ENCODE measurements at places on chromosomes 5 and 9. TPM values are rescaled to one million over a fixed set of nuclear protein-coding genes. Genes with fewer than 3 reads are reported as not detected.
A peak's percentile ranks its signal among the peaks of the same experiment; 100 is the strongest.

- H3K4me1 ChIP-seq: peaks cover 15% of the 10 kb centered on the region
- no peaks in the 10 kb centered on the region for H3K36me3 ChIP-seq
- H3K27me3 ChIP-seq: no peaks in the 10 kb centered on the region
- H3K27ac ChIP-seq: no peak overlapping the region
- no peak for DNase-seq
- no peak overlapping the region for H3K4me3 ChIP-seq
These were observed 46.8 kb upstream of the RNU6ATAC start for GRCh38 chr9:134210908-134211810.

GRCh38 chr5:95969651-95970358 lies 8.2 kb upstream of the ELL2 start:
- peaks cover 21% of the 10 kb centered on the region for H3K4me1 ChIP-seq
- no peaks in the 10 kb centered on the region for H3K27me3 ChIP-seq
- H3K36me3 ChIP-seq: peaks cover 1% of the 10 kb centered on the region
- DNase-seq: no peak
- H3K27ac ChIP-seq: no peak overlapping the region

- H3K4me3 ChIP-seq: no peak overlapping the region
- peaks cover 26% of the 10 kb centered on the region for H3K36me3 ChIP-seq
- no peak overlapping the region for H3K27ac ChIP-seq
- H3K27me3 ChIP-seq: no peaks in the 10 kb centered on the region
These were observed 36.4 kb upstream of the RAPGEF6 start for GRCh38 chr5:131671409-131671808.

- no peak overlapping the region for H3K27ac ChIP-seq
- H3K4me3 ChIP-seq: no peak overlapping the region
- no peaks in the 10 kb centered on the region for H3K27me3 ChIP-seq
- no peak for DNase-seq
- H3K36me3 ChIP-seq: no peaks in the 10 kb centered on the region
These were observed 367.1 kb upstream of the RIOK2 start for GRCh38 chr5:97550164-97550563.

GRCh38 chr9:21110708-21111576 lies 30.7 kb downstream of the IFNW1 start:
- H3K27ac ChIP-seq: no peak overlapping the region
- H3K27me3 ChIP-seq: peaks cover 3% of the 10 kb centered on the region
- peaks cover 9% of the 10 kb centered on the region for H3K4me1 ChIP-seq
- no peaks in the 10 kb centered on the region for H3K36me3 ChIP-seq

DNA sequence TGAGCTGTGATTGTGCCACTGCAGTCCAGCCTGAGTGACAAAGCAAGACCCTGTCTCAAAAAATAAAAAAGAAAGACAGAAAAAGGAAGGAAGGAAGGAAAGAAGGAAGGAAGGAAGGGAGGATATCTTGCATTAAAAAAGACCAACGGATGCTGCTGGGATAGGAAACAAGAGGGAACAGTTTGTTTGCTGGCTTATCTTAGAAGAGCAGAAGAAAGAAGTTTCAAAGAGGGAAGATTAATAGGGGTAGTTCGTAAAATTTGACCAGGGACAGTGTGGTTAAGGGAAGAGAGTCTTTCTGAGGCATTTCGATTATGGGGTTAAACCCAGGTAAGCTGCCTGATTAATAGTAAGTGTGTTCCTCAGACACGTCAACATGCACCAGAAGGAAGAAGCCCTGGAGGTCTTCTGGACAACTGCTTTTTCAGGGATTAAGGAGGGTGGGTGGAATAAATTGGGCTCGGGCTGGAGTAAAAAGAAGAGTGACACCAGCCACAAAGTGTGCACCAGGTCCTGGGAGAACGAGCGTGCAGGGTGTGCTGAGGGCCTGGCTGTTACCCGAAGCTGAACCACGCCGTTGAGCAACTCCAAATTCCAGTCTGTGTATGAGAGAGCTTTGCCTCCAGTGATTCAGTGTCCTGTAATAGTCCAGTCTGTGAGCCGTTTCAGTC lies 24.8 kb downstream of the FYB1 start:
- DNase-seq: no peak
- no peak overlapping the region for H3K4me3 ChIP-seq
- peaks cover 8% of the 10 kb centered on the region for H3K27me3 ChIP-seq
- H3K4me1 ChIP-seq: no peaks in the 10 kb centered on the region

- DNase-seq: peak; percentile 25
- H3K36me3 ChIP-seq: no peaks in the 10 kb centered on the region
These were observed 2.6 kb upstream of the BOD1 start for GRCh38 chr5:173618927-173619519.

DNA sequence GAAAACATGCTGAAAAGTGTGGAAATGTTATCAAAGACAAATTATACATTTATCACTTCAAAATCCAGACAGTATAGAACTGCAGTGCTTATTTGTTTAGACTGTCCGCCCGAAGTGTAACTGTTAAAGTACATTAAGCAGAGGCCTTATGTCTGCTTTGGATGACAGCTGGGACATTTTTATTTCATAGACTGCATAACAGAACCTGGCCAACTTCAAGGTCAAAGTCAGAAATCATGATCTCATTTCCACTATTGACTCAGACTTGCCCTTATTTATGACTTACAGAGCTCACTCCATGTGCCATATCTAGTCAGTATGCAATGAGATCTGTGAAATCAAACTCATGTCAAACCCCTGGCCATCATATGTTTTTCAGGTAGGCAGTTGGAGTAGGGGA lies 87.7 kb downstream of the RAB3C start:
- no peak for DNase-seq
- H3K4me1 ChIP-seq: peaks cover 2% of the 10 kb centered on the region
- no peak overlapping the region for H3K27ac ChIP-seq
- no peaks in the 10 kb centered on the region for H3K36me3 ChIP-seq
- no peaks in the 10 kb centered on the region for H3K27me3 ChIP-seq
- no peak overlapping the region for H3K4me3 ChIP-seq

- H3K4me3 ChIP-seq: no peak overlapping the region
- no peak for DNase-seq
- no peaks in the 10 kb centered on the region for H3K27me3 ChIP-seq
- no peak overlapping the region for H3K27ac ChIP-seq
- peaks cover 18% of the 10 kb centered on the region for H3K36me3 ChIP-seq
These were observed 8.1 kb downstream of the TTC23L start for GRCh38 chr5:34847056-34847455.

- H3K27me3 ChIP-seq: no peaks in the 10 kb centered on the region
- H3K36me3 ChIP-seq: no peaks in the 10 kb centered on the region
- no peaks in the 10 kb centered on the region for H3K4me1 ChIP-seq
- H3K4me3 ChIP-seq: no peak overlapping the region
- H3K27ac ChIP-seq: no peak overlapping the region
These were observed 132.0 kb downstream of the FAM174A start for GRCh38 chr5:100667161-100667630.

- H3K4me3 ChIP-seq: no peak overlapping the region
- H3K4me1 ChIP-seq: peaks cover 2% of the 10 kb centered on the region
- no peaks in the 10 kb centered on the region for H3K27me3 ChIP-seq
- no peak for DNase-seq
- no peak overlapping the region for H3K27ac ChIP-seq
These were observed 47.4 kb downstream of the CSNK1G3 start for GRCh38 chr5:123559434-123559775.

DNA sequence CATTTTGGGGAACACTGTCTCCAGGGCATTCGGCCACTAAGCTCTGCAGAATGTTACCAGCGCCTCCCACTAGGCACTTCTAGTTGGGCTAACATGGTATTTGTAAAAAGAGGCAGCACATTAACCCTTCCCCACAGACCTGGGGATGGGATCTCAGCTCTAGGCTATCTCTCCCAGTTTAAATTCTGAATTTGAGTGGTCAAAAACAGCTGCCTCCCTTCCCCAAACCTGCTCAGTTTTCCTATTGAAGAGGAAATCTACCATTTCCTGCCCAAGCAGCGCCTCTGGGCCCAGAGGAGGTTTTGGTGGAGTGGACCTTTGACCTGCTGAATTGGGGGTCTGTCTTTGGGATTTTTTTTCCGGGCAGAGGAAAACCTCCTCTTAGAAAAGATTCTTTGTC lies 53.2 kb downstream of the ENC1 start:
- H3K4me1 ChIP-seq: peaks cover 50% of the 10 kb centered on the region
- H3K36me3 ChIP-seq: no peaks in the 10 kb centered on the region
- no peak overlapping the region for H3K4me3 ChIP-seq
- H3K27me3 ChIP-seq: no peaks in the 10 kb centered on the region
- DNase-seq: no peak

DNA sequence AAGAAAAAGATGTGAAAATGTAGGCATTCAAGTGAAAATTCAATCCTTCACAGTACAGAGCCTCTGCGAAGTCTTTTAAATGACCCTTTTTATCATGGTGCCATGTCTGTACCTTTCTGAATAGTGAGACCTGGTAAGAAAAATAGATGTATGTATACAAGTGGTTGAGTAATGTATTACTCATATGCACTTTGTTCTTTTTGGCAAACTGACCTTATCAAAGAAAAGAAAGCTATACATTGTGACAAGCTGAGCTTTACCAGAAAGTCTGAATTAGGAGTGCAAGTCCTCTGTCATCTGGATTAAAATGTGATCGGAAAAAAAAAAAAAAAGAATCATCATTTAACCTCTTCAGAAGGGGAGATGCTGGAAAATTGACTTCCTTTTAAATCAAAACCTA lies 356.4 kb upstream of the CCNH start:
- no peaks in the 10 kb centered on the region for H3K4me1 ChIP-seq
- DNase-seq: no peak
- no peak overlapping the region for H3K4me3 ChIP-seq
- H3K27ac ChIP-seq: no peak overlapping the region
- H3K27me3 ChIP-seq: peaks cover 14% of the 10 kb centered on the region
- no peaks in the 10 kb centered on the region for H3K36me3 ChIP-seq

DNA sequence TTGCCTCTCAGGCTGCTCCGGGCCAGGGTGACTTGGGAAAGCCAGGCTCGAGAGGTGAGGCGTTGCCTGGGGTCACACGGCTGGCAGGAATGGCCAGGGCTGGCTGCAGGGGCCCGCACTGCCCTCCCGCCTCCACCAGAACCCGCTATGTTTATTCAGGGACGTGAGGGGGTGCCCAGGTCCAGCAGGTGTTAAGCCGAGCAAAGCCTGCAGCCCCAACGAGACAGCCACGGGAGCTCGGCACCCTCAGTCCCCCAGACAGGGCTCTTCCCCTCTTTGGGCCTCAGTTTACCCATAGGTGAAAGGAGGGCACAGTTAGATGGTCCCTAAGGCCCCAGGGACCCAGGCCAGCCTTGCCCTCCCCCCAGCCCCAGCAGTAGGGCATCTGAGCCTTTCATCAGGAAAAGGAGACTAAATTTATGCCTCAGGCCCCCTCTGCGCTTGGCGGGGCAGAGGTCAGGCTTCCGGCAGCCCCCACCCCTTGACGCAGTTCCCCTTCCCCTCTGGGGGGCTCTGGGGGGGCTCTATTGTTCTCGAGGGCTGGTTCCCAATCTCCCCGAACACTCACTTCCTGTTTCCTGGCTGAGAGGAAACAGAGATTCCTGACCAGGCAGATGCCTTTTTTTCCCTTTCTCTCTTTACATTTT lies 7.1 kb upstream of the EGFL7 start:
- peaks cover 11% of the 10 kb centered on the region for H3K27me3 ChIP-seq
- H3K4me3 ChIP-seq: no peak overlapping the region
- no peaks in the 10 kb centered on the region for H3K36me3 ChIP-seq
- no peak for DNase-seq
- H3K4me1 ChIP-seq: no peaks in the 10 kb centered on the region

DNA sequence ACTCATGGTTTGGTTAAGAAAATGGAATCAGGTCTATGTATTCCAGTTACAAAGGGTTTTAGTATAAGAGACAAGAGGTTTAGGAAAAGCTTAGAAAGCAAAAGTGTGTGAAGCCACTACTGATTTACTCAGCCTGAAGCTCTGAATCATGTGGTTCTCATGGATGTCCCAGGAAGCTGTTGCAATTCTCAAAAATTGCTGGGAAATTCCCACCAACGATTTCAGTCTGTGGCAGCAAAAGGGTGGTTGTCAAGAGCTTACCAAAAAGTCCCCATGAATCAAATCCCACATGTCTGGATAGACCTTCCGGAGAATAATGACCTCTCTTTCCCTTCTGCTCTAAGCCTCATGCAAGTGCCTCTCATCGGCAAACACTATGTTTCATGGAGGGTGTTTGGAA lies 929.9 kb downstream of the TLE4 start:
- no peaks in the 10 kb centered on the region for H3K27me3 ChIP-seq
- H3K27ac ChIP-seq: no peak overlapping the region
- H3K4me1 ChIP-seq: peaks cover 28% of the 10 kb centered on the region
- no peak overlapping the region for H3K4me3 ChIP-seq
- no peaks in the 10 kb centered on the region for H3K36me3 ChIP-seq

DNA sequence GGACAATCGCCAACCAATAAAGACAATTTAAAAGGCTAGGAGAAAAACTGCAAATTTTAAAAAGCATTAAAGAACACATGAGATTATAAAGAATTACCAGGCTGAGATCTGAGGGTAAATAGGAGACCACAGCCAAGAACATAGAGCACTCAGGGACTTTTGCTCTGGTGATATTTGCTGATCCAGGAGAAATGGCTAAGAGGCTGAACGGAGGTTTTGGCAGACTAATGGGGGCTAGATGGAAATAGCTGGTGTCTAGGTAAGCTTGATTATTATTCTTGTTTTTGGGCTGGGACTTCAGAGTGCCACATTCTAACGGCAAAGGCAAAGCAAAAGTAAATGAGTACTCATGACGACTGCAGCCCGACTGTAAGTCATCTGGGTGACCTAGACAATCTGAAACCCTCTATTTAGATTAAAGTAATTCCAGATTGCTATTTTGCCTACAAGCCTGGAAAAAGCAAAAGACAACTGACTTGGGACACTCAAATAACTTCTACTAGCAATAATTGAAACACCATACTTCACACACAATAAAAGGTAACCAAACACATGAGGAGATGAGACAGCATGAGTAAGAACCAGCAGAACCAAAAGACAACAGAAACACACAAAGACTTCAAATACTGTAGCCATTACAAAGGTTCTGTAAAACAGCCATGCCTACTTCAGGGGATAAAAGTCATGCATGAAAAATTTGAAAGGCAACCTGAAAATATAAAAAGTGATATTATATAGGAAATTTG lies 68.8 kb downstream of the JAKMIP2 start:
- DNase-seq: no peak
- H3K4me3 ChIP-seq: no peak overlapping the region
- no peaks in the 10 kb centered on the region for H3K27me3 ChIP-seq
- peaks cover 3% of the 10 kb centered on the region for H3K4me1 ChIP-seq

Gene PTGER4
- total RNA-seq: 5.6 TPM

Gene CORO2A
- total RNA-seq: 6.0 TPM

Gene RLN2
- 4.0 TPM for total RNA-seq

Gene FOXD4L6
- not detected for total RNA-seq

Gene ZBTB43
- total RNA-seq: 16.9 TPM

Gene RANBP17
- total RNA-seq: 32.8 TPM

Gene TMEM232
- total RNA-seq: 7.1 TPM

Gene ZNF366
- total RNA-seq: not detected

Gene FOXD4L5
- total RNA-seq: 0.29 TPM

Gene SPINK7
- total RNA-seq: not detected

Gene SNCB
- total RNA-seq: not detected

Measured in progenitor cell of endocrine pancreas (in vitro differentiated cells).